ENCODE measurements at places on chromosomes 6 and 20. TPM values are rescaled to one million over a fixed set of nuclear protein-coding genes. Genes with fewer than 3 reads are reported as not detected.

- no peak for DNase-seq
These were observed 174.2 kb downstream of the MYLK4 start for GRCh38 chr6:2576499-2576898.

The GSTA5 gene
- total RNA-seq: not detected

DNA sequence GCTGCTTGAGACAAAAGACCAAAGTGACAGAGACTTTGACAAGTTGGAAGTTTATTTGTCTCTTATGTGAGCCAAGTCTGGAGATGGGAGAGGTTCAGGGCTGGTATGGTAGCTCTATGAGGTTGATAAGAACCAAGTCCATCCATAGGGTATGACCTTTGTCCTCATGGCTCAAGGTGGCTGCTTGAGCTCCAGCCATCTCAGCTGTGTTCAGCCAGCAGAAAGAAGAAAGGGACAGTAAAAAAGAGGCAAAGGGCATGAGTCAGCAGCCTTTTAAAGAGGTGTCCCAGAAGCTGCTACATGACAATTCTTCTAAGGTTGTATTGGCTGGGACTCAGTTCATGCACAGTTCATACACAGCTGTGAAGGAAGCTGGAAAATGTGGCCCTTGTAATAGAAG, 49.0 kb downstream of the CD40 start:
- DNase-seq: no peak

DNA sequence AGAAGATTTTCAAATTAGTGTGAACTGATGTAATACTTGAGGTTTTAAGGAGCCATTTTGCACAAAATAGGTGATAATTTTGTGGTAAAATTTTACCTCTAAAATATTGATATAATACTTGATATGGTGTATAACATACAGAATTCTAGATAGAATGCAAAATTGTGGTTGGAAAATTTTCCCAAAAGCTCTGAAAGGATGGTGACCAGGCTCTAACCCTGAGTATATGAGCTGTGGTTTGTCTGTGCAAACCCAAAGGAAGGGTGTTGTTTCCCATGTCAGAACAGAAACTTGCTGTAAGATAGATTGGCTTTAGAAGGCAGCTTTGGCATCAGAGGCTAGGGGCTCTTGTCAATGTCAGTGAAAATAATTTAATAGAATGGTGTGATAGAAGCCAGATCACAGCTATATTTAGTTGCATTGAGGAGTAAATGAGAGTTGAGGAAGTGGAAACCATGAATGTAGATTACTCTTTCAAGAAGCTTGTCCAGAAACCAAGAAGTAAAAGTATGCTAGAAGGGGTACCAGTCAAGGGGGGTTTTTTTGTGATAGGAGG, 257.7 kb downstream of the FARS2 start:
- DNase-seq: no peak

DNA sequence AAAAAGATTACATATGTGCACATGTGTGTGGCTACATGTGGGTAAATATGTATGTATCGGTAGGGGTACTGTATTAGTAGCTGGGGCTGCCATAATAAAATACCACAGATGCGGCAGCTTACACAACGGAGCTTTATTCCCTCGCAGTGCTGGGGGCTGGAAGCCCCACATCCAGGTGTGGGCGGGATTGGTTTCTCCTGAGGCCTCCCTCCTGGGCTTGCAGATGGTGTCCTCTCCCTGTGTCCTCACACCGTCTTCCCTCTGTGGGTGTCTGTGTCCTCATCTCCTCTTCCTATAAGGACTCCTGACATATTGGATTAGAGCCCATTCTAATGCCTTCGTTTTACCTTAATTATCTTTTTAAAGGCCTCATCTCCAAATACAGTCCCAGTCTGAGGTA, 97.7 kb downstream of the LY86 start:
- DNase-seq: no peak
